ENCODE measurements at places on chromosomes 5 and 9. TPM values are rescaled to one million over a fixed set of nuclear protein-coding genes. Genes with fewer than 3 reads are reported as not detected.

GRCh38 chr9:87370049-87370685, 127.5 kb upstream of the DAPK1 start:
- no peak for DNase-seq

DNA sequence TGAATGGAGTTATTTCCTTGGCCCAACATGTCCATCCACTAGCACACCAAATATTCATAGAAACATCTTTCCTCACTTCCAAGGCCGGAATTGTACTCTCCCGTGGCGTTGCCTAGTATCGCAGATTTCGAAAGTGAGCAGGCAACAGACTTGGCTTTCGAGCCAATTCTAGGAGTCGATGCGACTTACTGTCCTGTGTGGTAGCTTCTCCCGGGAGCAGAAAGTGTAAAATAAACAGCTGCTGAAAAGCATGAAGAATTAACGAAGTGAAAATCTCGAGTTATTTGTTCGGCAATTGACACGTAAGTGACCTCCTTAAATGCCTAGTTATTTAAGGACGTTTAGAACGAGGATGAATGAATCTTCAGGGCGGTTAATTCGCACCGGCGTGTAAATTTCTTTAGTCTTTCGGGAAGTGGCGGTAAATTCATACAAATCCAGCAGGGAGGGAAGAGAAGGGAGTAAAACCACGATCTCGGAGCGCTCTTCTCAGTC, 449 bp upstream of the PCSK5 start:
- DNase-seq: peak; percentile 52

DNA sequence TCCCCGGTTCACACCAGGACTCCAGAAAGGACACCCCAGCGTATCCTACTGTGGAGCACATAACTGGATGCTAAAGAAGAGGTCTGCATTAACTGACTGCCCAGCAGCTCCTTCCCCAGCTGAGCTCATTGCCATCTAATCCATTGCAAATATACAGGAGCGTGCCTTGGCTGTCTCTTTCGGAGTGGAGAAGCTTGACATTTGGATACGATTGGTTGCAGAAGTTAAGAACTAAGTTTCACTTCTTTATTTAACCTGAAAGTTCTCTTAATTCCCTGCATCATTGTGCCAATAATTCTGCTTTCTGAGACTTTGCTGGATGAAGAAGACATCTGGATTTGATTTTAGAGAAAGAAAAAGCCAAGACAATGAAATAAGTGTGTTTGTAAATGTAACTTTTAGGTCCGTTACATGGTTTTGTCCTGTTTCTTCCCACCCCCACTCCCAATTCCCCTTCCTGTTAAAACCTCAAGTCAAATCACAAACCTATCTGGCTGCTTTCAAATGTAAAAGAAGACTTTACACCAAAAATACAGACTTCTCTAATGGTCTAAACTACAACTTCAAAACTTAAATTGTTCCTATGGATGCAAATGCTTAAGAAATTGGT, 33.9 kb downstream of the TAS2R1 start:
- DNase-seq: peak; percentile 24

DNA sequence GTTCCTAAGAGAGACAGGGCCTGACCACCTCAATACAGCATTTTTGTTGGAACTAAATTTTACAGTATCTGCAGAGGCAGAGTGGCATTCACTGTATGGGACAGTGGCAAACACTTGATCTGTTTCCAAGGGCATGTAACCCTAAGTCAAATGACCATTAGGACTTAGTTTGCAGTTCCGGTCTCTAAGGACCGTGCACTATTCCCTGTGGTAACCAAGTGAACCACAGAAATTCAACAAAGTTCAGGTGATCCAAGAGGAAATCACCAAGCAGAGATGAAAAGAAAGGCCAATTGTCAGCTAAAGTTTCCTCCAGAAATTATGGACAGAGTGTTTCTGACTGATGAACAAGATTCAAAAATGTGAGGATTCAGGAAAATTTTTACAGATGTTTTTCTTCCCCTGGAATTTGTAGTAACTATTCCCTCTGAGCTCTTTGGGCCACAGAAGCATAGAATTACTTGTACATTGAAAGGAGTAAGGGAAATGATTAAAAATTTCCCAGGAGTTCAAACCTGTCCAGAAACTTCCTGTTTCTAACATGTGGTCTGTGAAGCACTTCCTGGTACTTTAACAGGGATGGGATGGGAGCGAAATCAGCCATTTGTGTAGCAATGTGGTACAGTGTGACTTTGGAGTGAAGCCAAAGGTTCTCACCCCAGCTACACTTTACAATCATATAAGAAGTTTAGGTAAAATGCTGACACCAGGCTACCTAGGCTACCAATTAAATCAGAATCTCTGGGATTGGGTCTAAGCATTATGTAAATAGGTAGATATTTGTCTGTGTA, 266.1 kb upstream of the MAP3K1 start:
- no peak for DNase-seq

The PDCD1LG2 gene
- 28.1 TPM for total RNA-seq

- DNase-seq: no peak
Observed at GRCh38 chr9:11072176-11072575, 459.4 kb upstream of the PTPRD start.

The HTR1A gene
- not detected for total RNA-seq

DNA sequence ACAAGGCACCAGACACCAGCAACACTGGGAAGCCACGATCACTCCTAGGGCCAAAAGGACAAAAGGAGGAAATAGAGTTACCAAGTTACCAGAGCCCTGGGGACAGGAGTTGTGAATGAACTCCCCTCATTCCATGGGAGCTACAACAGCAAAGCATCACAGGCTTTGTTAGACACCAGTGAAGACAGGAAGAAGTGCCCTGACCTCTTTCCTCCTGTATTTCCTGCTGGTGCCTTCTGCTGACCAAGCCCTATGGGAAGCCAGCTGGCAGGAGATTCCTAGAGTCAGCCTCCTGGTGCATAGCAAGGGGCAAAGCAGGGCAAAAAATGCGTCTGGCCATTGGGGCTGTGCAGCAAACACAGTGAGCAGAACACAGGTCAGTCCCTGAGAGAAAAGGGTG, 374.7 kb downstream of the ZSWIM6 start:
- no peak for DNase-seq

The PCDHGA6 gene
- total RNA-seq: 0.07 TPM
